Hypothalamus (tissue), 51 donors: ENCODE measurements at places on chromosomes 1 and 21.

DNA sequence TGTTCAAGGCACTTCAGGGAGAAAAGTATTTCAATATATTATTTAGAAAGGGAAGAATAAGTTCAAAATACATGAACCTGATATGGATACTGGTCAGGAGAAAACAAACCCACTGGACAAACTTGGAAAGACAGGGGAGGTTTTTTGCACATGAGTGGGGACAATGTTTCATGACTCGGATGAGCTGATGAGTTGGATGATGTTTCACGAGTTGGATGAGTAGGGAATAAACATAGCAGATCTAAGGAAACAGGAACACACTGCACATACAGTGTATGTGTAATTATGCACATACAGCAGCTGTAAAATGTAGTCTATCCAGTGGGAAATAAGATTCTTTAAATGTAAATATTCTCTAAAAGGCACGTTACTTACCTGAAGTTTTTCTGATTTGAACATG, 682.9 kb upstream of the ADAMTS5 start:
- no peak for DNase-seq

DNA sequence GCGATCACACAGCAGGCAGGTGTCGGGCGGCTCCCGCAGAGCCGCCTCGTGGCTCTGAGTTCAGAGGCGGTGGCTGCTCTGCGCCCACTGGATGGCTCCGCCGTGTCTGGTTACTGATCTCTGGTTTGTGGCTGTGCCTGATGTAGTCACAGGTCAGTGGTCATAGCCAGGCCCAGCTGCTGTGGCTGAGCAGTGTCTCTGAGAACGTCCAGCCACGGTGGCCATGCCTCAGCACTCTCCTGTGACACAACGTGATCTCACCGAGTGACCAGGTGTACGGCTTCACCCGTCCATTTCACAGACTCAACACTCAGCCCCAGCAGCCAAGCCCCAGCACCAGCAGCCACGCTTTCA, 61.2 kb downstream of the KCNN3 start:
- no peak for DNase-seq

DNA sequence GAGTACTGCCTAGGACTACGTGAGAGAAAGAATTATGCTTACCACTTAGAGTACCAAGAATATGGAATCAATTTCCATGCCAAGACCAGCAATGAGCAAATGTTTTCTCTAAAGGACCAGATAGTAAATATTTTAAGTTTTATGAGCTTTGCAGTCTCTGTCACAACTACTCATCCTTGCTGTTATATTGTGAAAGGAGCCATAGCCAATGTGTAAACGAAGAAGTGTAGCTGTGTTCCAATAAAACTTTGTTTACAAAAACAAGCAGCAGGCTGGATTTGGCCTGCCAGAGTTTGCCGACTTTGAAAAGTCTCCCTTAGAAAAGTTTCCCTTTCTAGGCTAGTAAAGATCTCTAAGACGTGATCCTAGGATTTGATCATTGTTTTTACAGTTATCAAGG, 128.8 kb downstream of the PDE4B start:
- no peak for DNase-seq

DNA sequence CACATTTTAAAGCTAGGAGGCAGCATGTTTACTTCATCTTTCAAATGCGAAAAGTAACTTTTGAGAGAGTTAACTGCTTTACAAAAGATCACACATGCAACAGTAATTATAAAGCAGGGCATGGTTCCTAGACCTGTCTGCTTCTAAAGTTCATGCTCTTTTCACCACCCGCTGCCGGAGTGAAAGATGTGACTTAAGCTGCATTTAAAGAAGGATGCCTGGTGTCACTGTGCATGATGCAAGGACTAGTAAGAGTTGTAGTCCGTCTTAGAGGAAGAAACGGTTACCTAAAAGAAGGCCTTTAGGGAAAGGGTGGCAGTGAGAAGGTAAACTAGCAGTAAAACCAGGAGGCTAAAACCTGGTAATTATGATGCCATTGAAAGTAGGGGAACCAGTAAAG, 1689.1 kb downstream of the KCNT2 start:
- DNase-seq: no peak

DNA sequence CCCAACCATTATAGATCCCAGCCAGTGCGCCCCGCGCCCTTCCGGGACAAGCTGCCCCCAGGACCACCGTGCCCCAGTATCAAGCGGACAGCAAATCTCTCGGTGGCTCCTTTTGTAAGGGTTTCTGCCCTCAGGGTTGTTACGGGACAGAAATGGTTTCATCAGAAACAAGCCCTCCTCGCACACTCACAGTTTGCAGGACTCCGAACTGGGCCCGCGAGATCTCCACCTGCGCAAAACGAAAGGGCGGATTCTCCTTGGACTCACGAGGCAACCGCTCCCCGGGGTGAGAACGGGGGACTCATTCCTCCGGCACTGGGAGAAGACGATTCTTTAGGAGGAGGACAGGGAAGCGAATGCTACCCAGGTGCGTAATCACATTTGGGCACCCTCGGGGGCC, 51.1 kb upstream of the H6PD start:
- no peak for DNase-seq

DNA sequence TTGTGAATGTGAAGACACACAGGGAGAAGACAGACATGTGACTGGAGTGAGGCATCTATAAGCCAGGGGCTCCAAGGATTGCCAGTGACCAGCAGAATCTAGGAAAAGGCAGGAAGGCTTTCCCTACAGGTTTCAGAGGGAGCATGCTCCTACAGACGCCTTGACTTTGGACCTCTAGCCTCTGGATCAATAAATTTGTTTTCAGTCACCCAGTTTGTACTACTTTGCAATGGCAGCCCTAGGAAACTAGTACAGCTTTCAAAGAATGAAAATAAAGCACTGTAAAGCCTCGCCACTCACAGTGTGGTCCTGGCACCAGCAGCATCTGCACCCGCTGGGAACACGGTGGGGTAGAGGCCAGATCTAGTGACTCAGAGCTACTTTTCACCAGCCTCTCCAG, 510.0 kb downstream of the LTN1 start:
- no peak for DNase-seq

DNA sequence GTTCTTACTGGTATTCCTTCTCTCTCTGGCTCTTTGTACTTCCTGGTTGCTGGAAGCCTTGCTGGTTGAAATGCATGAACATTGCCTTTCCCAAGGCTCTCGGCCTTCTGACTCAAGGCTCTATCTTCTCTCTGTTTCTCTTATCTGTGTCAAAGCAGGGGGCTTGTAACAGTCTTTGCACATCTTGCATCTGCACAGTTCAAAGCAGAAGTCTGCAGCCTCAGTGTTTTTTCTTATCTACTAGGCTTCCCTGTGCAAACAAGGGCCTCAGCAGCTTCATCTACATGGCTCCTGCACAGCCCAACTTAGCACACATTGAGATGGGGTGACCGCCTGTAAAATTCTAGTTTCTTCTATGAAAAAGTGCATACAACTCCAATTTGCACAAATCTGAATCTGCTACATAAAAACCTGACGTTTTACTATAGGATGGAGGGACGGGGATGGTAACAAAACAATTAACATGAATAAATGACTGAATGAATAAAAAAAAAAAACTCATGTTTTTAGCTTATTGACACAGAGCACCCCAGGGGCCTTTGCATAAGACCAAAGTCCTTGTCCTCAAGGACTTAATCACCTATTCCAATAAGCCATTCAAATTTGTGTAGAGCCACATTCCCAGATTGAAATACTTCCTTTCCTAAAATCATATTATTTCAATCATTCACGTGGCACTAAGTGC, 458.3 kb downstream of the LMO4 start:
- DNase-seq: no peak

- no peak for DNase-seq
Observed at GRCh38 chr1:178192686-178193085, 98.8 kb downstream of the RASAL2 start.

- no peak for DNase-seq
Observed at GRCh38 chr1:62917805-62918204, 133.9 kb downstream of the ATG4C start.

- no peak for DNase-seq
Observed at GRCh38 chr1:232145768-232146167, 484.2 kb downstream of the SIPA1L2 start.

GRCh38 chr1:53512807-53513755, 53.9 kb downstream of the DMRTB1 start:
- no peak for DNase-seq
